COLO829 (cell line): ENCODE measurements at places on chromosomes 1 and 21.

DNA sequence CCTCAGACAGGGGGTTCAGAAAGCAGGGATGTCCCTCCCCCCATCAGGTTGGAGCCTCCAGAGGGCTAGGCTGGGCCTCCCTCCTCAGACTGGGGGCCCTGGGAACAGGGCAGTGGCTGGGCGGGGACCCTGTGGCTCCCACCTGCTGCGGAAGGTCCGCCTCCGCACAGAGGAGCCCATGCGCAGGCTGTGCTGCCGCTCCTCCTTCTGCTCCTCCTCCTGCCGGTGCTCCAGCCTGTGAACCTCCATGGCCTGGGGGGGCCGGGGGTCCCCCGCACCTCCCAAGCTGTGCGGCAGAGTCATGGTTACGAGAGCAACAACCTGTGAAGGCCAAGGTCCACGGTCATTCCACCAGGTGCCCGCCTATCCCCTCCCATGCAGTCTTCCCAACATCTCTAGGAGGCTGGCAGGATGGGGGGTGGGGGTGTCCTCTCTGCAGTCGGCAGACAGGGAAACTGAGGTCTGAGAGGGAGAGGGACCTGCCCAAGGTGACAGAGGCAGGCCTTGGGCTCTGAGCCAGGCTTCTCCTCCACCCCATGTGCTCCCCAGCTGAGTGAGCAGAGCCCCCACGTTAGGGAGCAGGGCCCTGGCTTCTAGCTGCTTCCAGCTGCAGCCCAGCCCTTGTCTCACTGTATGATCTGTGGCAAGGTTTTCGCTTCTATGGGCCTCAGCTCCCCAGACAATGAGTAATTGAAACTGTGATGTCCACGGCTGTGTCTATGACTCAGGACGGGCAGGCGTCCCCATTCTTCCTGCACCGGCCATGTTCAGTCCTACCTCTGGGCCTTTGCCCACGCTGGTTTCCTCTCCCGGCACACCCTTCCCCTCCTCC, 3.4 kb downstream of the MYOM3 start:
- DNase-seq = peak; percentile 43

DNA sequence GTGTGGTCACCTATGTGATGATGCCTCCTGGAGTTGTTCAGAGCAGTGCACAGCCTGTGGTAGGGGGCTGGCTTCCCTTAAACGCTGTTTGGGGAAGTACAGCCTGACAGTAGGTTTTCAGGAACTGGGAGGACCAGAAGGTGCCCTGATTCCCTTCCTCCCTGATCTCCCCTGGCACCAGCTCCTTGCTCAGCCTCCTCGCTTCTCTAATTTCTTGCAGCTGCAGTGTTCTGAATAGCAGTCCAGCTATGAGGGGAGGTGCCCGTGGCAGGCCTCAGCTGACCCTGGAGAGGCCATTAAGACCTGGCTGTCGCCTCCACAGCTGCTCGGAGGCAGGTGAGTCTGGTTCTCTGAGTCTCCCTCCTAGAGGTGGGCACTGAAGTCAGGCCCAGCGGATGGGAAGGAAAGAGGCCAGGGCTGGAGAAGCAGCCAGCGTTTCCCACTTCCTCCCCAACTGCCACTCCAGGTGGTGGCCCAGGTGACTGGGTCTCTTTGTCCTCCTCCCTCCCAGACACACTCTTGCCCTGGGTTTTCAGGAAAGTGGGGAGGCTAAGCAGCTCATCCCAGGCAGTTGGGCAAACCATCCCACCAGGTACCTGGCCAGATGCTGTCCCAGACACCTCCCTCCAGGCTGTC, 52.0 kb upstream of the RPL11 start:
- no peak for DNase-seq

GRCh38 chr1:73998348-73998959, 199.5 kb downstream of the LRRIQ3 start:
- peak; percentile 26 for DNase-seq

DNA sequence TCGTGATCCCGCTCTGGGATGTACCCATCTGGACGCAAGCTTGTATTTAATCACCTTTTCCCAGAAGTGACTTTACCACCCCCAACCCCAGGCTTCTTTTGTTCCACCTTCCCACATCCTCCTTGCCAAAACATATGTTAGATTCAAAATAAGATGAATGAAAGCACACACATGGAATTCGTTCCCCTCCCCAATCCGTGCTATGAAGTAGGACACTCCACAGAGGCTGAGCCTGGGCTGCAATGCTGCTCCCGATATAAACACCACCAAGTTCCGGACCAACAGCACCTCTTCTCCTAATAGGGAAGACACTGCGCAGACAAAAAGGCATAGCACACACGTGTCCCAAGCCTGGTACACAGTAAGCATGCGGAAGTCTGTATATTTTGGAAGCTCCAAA, 86.1 kb downstream of the CLSTN1 start:
- no peak for DNase-seq

GRCh38 chr1:39965044-39965443, 10.1 kb downstream of the MFSD2A start:
- no peak for DNase-seq

- no peak for DNase-seq
Measured at GRCh38 chr1:4140821-4141220, 240.7 kb upstream of the C1orf174 start.

DNA sequence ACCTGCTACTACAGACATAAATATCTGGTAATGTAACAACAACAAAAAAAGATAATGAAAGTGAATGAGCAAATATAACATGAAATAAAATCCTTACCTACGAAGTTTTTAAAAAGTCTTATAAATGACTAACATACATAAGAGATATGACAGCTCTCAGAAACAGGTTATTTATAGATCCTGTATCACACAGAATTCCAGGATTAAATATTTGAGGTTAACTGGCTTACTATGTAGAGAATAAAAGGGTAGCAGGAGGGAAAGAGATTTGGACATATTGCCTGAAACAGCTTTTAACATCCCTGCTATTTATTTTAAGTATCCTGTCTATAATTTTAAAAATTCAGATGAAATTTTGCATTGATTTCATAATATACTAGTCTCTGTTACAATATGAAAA, 16.3 kb downstream of the MYSM1 start:
- no peak for DNase-seq

DNA sequence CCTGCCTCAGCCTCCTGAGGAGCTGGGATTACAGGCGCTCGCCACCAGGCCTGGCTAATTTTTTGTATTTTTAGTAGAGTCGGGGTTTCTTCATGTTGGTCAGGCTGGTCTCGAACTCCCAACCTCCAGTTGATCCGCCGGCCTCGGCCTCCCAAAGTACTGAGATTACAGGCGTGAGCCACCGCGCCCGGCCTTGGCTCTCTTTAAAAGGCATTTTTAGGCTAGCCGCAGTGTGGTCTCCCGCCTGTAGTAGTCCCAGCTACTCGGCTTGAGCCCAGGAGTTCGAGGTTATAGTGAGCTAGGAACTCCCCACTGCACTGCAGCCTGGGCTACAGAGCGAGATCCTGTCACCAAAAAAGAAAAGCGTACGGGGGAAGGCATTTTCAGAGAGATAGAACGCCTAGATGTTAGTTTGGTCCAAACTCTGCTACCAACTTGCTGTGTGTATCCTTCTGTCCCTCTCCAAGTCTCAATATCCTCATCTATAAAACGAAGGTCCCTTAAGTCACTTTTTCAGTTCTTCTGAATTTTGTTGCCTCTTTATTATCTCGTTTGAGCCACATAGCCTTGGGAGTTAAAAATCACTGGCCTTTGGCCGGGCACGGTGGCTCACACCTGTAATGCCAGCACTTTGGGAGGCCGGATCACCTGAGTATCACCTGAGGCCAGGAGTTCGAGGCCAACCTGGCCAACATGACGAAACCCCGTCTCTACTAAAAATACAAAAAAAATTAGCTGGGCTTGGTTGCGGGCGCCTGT, 734 bp downstream of the MED18 start:
- no peak for DNase-seq

DNA sequence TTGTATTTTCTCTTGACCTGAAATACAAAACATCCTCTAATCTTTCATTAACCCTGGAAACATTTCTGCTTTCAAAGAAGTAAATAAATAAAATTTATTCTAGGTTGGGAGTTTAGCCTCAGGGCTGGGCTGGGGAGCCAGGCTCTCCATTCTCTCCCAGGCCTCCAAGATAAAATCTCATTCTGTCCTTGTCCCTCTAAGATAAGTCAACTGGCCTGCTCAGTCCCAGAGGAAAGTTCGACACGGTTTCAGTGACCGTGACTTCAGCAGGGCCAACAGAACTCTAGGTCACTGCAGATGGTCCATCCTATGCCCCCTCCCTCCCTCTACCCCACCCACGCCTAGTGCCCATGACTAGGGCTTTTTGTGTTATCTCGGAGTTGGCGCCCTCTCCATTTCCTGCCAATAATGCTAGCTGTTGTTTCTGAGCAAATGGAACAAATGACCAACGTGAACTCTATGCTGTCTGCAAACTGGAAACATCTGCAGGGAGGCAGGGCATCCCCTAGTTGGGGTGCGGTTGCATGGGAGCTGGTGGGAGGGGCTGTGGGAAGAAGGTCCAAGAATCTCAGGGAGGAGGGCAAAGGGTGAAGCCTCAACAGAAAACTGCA, 10.1 kb upstream of the ADORA3 start:
- DNase-seq = peak; percentile 85

DNA sequence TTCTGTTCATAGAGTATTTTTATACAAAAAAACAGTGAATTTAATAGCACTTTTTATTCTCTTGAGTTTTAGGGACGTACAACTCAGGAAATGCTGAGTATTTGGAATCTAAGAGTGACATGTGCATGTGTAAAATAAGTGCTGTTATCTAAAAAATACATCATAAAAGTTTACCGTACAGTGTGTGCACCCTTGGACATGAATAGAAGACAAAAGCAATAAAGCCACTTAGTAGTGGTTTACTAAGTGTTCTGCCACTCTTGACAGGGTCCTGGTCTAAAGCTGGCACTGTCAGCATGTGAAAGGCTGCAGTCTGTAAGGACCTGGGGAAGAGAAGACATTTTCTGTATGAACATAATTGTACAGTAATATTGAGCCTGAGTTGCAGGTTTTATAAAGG, 51.0 kb downstream of the LAMC1 start:
- DNase-seq = no peak

DNA sequence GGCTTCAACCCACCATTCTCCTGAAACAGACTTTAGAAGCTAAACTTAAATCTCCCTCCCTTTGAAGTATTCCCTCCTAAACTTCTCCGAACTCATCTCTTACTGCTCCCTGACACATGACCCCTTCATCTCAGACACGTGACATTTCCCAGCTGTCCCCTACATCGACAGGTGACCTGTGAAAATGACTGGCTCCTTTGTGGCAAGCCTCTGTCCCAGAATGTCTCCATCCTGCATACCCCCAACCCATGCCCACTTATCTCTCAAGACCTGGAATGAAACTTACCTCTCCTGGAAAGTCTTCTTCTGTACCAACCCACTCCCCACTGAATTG, 4.2 kb downstream of the FMOD start:
- DNase-seq = no peak

GRCh38 chr21:43361127-43361492, 65.8 kb downstream of the SIK1 start:
- no peak for DNase-seq

DNA sequence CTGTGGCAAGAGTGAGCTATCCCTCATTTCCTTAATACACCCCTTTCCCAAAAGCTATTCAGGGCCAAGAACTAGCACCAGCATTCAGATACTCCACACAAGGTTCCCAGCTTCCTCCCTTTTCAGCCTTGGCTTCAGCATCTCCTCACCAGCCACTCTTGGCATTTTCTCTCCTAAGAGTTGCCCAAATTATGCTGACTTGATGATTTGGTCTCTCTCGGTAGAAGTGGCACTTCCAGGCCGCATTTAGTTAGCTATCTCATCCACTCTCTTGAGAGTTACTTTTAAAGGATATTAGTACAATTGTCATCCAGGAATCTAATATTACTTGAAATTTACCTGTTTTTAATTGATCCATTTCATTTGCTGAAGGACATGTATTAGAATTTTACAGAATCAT, 199.0 kb upstream of the DMRTA2 start:
- DNase-seq = no peak
